Muscle of back (tissue), 13 donors: ENCODE measurements at places on chromosomes 5 and 9. TPM values are rescaled to one million over a fixed set of nuclear protein-coding genes. Genes with fewer than 3 reads are reported as not detected.

DNA sequence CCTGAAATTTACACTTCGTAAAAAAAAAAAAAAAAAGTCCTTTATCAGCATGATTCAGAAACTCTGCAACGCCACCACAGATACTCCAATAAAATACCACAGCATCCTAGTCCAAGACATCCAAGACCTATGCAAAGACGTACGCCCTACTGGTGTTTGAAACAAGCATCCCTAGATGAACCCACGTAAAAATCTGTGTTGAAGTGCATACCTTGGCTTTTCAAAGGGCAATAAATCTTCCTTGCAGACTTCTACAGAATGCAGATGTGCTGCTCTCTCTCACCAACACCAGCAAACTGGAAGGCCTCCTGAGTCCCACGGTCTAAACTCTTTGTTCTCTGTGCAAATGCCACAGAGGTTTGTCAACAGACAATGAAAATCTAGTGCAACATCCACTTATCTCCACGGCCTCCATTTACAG lies 38.8 kb downstream of the MYO10 start:
- no peak for DNase-seq

DNA sequence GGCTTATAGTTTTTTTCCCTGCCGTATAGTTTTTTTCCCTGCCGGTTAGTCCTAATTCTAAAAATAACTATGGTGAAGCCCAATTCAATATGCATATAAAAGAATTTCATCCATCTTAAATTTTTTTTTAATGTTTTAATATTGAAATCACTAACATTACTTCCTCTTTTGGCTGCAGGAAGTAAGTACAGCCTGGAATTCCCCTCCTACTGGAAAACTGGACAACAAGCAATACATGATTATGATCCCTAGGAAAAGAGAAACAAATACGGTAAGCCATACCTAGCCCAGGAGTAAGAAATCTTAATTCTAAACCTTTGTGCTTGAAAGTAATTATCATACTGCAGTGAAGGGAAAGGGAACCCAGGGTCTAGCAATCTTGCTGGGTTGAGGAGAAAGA lies 119.0 kb downstream of the NR3C1 start:
- DNase-seq = no peak

DNA sequence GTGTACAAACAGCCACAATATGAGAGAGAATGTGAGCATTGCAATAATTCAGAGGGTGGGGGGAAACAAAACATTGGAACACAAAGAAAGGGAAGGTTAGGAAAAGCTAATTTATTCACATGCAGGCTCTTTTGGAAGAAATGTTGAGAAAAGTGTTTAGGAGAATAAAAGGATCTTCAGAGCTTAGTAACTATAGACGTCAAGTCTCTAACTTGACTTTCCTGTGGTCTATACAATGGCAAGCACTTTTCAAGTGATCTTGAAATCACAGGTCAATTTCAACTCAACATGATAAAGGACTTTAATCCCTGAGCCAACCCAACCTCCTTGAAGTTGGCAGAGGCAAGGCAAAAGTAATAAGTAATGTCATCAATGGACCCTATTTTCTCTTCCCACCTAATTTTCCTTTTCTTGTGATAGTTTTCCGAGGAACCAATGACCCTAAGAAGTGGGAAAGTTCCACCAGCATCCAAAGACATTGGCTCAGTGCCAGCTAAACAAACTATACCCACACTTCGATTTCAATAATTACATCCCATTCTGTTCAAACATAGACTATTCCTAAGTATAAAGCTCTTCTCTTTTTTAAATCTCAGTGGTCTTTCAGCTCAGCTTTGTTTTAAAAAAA lies 23.7 kb downstream of the RFK start:
- no peak for DNase-seq

SPINK7 gene
- polyA plus RNA-seq = not detected

ZNF618 gene
- 13.7 TPM for polyA plus RNA-seq

PKD2L2 gene
- 0.56 TPM for polyA plus RNA-seq

MIGA2 gene
- polyA plus RNA-seq = 12.1 TPM
